ENCODE measurements at places on chromosomes 3 and 15.

GRCh38 chr3:124969190-124969589 lies 34.6 kb upstream of the MUC13 start:
- no peak for DNase-seq

GRCh38 chr3:29701326-29701983 lies 420.6 kb downstream of the RBMS3 start:
- no peak for DNase-seq

- no peak for DNase-seq
Observed at GRCh38 chr15:68614286-68615035, 35.7 kb downstream of the CORO2B start.

- DNase-seq: no peak
Observed at GRCh38 chr15:48409623-48410022, 78.4 kb downstream of the DUT start.
